ENCODE measurements at places on chromosomes 13 and 19.

- no peak for DNase-seq
Measured at GRCh38 chr13:106599875-106600797, 32.2 kb upstream of the ARGLU1 start.

DNA sequence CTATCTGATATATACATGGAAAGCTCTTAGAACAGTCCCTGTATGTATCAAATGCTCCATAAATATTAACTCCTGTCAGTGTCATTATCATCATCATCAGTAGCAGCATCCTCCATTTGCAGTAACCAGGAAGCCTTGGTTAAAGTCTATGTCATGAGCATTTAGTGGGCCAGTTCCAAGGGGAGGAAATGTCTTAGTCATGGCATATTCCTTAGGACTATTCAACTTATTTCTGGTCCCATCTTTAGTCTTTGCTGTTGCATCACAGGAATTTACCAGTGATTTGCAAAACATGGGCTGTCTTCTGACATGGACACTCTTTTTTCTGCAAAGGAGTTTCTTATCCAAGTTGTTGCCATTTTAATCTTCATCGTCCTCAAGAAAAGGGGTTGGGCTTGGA lies 98.4 kb downstream of the WDFY2 start:
- no peak for DNase-seq

GRCh38 chr19:23913931-23914330 lies 755 bp upstream of the ZNF726 start:
- DNase-seq = no peak

DNA sequence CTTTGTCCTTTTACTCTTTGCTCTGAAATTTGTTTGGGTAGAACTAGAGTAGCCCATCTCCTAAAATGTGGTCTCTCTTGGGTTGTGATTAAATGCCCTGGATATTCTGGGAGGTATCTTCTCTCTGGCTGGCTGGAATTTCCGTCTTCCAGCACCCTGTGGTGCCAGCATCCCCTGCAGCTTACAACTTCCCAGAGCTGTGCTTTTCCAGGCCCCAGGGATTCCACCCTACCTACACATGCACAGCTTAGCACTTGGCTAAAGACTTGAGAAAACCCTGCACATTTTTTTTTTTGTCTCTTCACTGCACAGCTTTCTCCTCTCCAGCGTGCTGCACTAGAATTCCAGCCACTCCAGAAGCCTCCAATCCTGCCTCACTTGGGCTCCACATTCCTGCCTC lies 334.7 kb downstream of the IRS2 start:
- DNase-seq = no peak

DNA sequence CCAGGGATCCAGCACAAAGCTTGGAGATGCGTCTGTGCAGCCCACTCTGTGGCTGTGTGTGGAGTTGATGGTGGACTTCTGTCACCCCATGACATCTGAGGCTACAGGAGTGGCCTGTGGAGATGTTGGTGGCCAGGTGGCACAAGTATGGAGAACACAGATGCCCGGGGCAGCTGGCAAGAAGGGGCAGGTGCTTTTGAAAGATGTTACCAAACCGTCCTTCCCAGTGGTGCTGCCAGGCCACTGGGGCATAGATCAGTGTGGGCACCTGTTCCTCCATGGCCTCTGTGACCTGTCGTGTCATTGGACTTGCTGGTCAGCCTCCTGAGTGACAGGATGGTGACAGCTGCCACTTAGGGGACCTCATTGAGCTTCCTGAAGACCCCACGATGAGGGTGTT lies 36.2 kb downstream of the KDM4B start:
- no peak for DNase-seq

Data from left ventricle myocardium superior (tissue), 1 donor.